ENCODE measurements at places on chromosomes 3 and 15.
A peak's percentile ranks its signal among the peaks of the same experiment; 100 is the strongest.

GRCh38 chr15:67094001-67094826 is 28.8 kb downstream of the SMAD3 start:
- no peak for DNase-seq

GRCh38 chr3:107765524-107765923 is 242.8 kb downstream of the BBX start:
- no peak for DNase-seq

GRCh38 chr3:14773691-14774128 is 45.1 kb upstream of the FGD5 start:
- DNase-seq: no peak

DNA sequence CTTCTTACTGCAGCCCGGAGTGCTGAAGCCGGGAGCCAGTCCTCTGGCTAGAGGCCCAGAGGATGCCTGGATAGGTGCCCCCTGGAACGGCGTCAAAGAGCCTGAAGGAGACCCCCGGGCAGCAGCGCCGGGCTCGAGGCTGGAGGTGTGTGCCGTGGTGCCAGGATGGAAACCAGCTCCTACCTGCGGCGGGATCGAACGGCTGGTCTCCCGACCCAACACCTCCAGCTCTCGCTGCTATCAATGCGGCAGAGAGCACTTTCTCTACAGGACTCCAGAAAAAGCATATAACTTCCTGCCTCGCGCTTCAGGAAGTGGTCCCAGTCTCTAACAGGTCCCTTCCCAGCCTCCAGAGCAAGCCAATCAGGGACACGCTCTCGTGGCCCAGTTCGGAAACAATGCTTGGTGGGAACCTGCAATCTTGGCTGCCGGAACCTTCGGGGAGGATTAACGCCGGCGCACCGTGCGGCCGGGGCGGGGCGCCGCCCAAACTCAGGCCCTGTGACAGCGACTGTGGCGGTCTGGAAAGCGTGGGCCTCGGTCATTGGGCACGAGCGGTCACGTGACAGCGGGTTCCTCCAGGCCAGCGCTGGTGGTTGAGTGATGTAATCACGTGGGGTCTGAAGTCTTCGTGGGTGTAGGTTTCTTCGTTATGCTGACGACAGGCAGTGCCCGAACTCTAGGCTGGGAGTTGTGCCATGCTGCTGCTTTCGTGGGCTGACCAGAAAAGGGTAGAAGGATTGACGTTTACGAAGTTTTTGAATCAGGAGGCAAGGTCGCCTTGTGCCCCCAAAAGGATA is at the start of gene SLC33A1:
SLC33A1 (minus strand) TSS at position 287 of the 800 bp plus-strand sequence. CDS start 430 bp downstream, outside the sequence.
- peak; percentile 95 for DNase-seq

GRCh38 chr15:31273258-31273941 is 53.2 kb upstream of the KLF13 start:
- no peak for DNase-seq

GRCh38 chr15:62903437-62903836 is 139.1 kb upstream of the TPM1 start:
- no peak for DNase-seq

- no peak for DNase-seq
Measured at GRCh38 chr3:10268116-10268515, 19.9 kb downstream of the TATDN2 start.

GRCh38 chr15:62099094-62099601 is 32.4 kb downstream of the C2CD4A start:
- DNase-seq: no peak

Measured in stimulated activated CD4-positive, alpha-beta T cell treated with anti-CD3 and anti-CD28 coated beads, Interleukin-15, amount 100 ng/mL, for 1 hour (primary cell).